HS-5 (cell line): ENCODE measurements at places on chromosomes 4 and X.
A peak's percentile ranks its signal among the peaks of the same experiment; 100 is the strongest.

DNA sequence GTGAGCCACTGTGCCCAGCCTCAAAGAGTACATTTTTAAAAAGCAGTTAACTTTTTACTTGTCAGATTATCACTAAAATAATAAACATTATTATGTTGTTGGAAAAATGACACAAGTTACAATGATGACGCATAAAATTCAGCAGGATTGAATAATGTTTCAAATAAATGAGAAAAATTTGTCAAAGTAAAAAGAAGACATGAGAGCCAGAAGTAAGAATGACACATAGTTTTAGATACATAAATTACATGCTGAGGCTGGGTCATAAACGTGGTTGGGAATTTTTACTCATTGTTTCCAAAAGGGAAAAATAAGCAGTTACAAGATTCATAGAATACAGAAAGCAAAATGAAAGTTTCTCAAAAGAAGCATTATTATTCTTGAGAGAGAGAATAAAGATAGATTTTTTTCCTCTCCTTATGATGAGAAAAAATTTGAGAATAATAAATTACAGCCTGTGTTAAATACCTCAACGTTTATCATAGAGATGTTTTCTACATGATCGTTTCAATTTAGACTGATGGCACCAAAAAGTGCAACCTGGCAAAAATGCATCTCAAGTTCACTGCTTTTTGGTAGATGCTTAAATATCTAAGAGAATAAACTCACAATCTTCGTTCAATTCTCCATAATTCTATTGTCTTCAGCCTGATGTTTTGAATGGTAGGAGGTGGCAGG lies 40.4 kb downstream of the GUCY1B1 start:
- no peak for DNase-seq

- DNase-seq: no peak
These were observed 77.8 kb upstream of the NFKB1 start for GRCh38 chr4:102423375-102423774.

- DNase-seq: no peak
These were observed 65.6 kb downstream of the DCAF8L1 start for GRCh38 chrX:27915617-27916016.

GRCh38 chr4:1644891-1645657 lies 39.0 kb downstream of the FAM53A start:
- DNase-seq: no peak

- DNase-seq: no peak
These were observed 1.0 kb upstream of the UGT8 start for GRCh38 chr4:114597410-114598115.

DNA sequence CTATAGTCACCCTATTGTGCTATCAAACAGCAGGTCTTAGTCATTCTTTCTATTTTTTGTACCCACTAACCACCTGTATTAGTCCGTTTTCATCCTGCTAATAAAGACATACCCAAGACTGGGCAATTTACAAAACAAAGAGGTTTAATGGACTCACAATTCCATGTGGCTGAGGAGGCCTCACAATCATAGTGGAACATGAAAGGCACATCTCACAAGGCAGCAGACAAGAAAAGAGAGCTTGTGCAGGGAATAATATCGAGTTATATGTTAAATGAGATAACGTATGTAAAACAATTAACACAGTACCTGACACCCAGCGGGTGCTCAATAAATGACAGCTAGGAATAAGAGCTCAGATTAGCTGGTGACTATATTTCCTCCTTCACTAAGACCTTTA lies 88.1 kb upstream of the WDR44 start:
- no peak for DNase-seq

- no peak for DNase-seq
These were observed 47.1 kb downstream of the FAM13A start for GRCh38 chr4:89009761-89010369.

DNA sequence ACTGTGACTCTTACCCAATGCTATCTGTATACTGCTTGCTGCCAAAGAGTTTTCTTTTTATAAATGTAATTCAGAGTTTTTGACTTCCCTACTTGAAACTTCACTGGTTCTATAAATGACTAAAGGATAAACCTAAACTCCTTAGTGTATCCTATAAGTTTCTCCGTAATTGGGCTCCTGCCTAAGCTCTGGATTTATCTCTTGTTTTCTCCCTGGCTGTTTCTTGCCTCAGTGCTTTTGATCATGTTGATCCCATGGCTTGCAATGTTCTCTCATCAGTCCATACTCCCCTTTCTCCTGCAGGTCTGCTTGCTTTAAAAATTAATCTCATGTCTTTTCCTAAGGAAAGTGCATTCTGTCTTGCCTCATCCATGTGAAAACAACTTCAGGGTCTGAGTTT lies 1543.1 kb upstream of the IGFBP7 start:
- DNase-seq: no peak

DNA sequence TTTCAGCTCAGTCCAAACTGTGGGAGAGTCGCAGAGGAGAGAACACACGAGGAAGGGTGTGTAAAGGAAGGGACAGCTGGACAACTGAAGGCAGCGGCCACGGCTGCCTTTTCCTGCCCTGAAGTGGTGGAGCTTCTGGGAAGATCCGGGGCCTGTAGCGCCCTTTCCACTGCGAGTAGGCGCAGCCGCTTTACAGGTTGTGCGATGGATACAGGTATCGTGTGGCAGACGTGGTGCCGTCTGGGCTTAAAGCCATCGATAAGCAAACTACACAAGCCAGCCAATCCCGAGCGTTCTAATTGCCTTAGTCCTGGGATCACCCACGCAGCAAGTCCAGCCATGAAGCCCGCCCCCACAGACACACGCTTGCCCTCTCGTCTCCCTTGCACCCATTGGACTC lies 15.4 kb downstream of the NKX6-1 start:
- no peak for DNase-seq

- no peak for DNase-seq
These were observed 51.6 kb downstream of the MAML3 start for GRCh38 chr4:140102421-140102820.

- no peak for DNase-seq
These were observed 155.2 kb upstream of the GK2 start for GRCh38 chr4:79563219-79563618.

DNA sequence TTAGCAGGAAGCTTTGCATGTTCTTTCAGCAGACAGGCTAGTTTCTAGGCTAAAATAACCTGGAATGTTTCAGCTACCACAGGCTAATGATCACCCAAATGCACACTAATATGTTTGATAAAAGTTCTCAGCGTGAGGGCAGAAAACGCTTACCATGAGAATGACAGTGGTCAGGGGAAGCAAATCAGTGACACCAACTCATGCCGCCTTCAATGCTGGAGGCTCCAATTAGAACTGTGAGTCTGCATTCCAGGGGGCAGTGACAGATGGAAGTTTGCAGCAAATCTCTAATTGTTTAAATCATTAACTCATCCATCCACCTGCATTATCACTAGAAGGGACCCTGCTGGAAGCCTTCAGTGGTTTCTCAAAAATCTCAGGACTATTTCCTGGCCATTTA lies 43.2 kb downstream of the ANOS1 start:
- DNase-seq: no peak

- DNase-seq: peak; percentile 63
These were observed 87.5 kb upstream of the ZFP42 start for GRCh38 chr4:187908079-187908561.

DNA sequence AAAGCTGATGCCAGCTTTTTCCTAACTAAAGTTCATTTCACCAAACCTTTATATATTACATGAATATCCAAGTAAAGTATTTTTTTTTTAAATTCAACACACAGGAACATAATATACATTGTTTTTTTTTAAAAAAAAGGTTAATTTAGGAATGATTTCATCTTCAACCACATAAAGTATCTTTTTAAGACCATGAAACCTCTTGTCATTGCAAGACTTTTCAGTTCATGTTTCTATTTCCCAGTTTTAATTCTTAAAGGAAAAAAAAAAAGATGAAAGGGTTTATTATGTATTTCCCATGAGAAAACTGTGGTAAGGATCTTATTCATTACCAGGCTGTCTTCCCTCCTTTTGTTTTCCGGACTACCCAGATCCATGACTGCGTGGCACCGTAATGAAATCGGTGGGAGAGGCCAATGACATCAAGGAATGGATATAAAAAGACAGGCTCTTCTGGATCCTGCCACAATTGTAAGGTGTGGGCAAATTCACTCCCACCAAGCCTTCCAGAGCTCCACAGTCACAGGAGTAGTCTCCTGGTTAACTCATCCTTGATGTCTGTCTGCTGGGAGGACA lies 84.7 kb upstream of the CBR4 start:
- no peak for DNase-seq

- no peak for DNase-seq
These were observed 161.3 kb upstream of the USP38 start for GRCh38 chr4:143023239-143023918.

DNA sequence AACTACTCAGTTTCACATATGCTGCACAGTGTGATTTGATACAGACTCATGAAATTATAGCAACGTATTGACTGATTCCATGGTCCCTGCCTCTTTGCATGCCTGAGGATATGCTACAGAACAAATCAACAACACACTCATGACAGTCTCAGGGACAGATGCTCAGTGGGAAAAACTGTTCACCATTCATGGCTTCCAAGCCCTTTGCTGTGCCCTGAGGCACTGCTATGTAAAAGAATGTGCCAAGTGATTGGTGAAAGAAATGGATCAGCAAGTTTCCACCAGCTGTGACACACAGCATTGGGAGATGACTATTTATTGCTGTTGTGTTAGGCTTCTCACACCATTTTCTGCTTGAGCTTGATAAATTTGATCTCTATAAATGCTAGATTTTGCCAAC lies 825.6 kb upstream of the INTU start:
- no peak for DNase-seq

DNA sequence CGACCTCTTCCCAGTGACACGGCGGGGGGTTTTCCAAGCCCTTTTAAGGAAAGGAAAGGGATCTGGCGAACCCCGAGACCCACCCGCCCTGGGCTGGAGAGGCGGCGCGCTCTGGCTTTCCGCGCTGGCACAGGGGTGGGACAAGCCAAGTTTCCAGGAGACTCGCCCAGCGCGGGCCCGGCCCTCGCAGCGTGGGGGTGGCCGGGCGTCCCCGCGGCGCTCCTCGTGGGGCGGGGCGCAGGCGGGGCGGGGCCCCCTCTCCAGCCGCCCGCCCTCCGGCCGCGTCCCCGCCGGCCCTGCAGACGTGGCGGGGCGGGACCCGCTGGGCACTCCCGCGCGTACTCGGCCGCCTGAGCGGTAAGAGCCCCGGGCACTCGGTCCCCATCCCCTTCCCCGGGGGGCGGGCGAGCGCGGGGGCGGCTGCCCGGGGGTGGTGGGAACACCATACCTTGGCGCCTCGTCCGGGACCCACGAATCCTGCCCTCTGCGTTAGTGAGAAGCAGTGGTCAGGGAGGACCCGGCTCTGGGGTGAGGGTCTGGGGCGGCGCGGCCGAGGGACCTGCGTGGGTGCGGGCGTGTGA lies at the start of gene FAM114A1:
Gene FAM114A1 (plus strand): TSS at position 329 of the 581 bp plus-strand sequence. CDS start 10,273 bp downstream, outside the sequence.
- DNase-seq: no peak

GRCh38 chr4:107647591-107647990 lies 72.4 kb downstream of the PAPSS1 start:
- DNase-seq: peak; percentile 20

DNA sequence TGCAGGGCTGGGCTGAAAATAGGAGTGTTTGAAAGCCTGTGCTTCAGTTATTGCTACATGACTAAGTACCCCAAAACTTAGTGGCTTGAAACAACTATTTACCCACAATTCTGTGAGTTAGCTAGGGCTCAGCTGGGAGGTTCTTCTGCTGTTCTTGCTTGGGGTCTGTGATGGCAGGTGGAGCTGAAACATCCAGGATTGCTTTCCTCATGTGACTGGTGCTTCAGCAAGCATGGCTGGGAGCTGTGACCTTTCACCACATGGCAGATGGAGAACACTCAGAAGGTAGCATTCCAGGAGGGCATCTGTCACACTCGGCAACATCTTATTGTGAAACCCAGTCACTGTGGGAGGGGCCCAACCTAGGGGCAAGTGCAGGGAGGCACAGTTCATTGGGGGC lies 57.0 kb upstream of the TBC1D14 start:
- no peak for DNase-seq

DNA sequence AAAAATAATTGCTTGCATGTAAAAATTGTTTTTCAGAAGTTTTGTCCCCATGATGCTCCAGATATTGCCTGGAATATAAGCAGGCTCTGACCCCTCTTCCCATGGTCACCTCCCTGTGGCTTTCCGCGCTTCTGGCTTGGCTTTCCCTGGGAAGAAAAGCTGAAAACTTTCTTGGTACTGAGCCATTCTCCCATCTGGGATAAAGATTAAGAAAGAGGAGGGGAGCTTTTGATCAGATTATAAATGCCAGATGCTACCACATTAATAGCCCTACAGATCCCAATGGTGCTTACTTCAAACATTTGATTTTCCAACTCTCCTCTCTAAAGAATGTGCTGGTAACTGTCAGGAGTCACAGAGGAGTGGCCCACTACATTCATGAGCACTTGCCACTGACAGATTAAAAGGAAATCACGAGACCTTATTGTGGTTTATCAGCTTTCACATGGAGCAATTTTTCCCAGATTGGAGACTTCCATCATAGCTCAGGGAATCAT lies 54.4 kb upstream of the GAB1 start:
- DNase-seq: no peak

DNA sequence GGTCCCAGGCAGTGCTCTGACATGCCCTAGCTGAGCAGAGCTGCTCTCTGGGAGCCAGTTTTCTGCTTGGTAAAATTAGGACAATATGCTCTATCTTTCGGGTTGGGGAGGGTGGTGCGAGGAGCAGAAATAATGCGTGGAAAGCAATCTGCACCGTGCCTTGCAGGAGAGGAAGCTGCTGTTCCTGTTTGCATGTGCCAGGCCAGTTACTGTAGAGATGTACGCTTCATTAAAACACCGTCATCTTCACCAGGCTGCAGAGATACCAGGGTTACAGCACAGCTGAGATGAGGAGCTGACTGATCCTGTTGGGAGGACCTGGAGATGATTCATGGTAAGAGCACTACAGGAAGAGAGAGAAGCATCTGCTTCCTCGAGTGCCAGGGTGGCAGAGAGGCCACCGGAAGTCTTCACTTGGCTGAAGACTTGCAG lies 29.5 kb upstream of the IRF2 start:
- no peak for DNase-seq

DNA sequence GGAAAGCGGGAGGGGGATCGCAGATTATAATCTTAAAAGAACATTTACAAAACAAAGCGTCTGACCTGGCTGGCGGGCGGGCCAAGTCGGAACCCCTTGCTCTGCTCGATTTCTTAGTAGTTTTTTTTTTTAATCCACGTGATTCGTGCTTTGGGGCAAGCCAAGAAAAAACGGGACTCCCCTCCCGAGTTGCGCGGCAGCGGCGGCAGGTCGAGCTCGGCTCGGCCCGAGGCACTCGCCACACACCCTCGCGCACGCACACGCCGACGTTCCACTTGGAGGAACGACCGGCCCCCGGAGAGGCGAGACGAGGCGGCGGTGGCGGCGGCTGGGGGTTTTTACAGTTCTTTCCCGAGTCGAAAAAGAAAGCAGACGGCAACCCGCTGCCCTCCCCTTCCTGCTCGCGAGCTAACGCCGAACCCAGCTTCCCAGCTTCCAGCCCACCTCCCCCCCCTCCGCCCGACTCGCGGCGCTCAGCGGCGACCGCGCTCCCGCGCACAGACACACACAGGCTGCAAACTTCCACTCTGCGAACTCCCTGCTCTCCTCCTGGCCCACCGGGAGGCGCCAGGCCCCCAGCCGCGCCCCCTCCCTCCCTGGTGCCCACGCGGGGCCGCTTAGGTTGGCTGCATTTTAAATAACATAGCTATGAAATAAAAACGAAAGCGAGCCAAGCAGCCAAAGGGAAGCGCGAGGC lies 1.2 kb downstream of the BCOR start:
- DNase-seq: no peak

- DNase-seq: no peak
These were observed 78.2 kb upstream of the PRSS48 start for GRCh38 chr4:151198748-151199147.
